ENCODE measurements at places on chromosomes 6 and 20.

DNA sequence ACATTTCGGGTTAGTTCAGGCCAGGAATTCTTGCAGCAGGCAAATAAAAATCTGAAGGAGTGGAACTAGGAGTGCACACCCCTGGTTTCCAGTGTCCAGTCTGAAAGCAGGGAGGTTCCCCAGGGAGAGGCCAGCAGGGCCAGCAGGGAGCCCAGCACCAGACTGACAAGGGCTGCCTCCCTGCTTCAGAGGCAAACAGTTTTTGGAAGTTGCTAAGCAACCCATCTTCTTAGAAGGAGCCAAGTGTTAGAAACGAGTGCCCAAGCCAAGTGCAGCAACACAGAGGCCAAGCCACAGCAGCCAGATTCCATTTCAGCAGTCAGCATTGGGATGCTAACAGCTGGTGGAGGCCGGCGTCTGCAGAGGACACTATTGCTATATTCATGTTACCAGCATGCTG, 179.1 kb downstream of the SYNDIG1 start:
- no peak for DNase-seq

GRCh38 chr6:129475477-129476247, 234.3 kb downstream of the ARHGAP18 start:
- no peak for DNase-seq

GRCh38 chr20:25198663-25199383, 3.3 kb downstream of the ENTPD6 start:
- DNase-seq = no peak

- no peak for DNase-seq
Observed at GRCh38 chr6:169620171-169621130, 81.4 kb downstream of the WDR27 start.

GRCh38 chr6:47308198-47308517, 1.5 kb downstream of the TNFRSF21 start:
- DNase-seq = no peak

GRCh38 chr6:137543114-137543513, 48.9 kb upstream of the OLIG3 start:
- no peak for DNase-seq

DNA sequence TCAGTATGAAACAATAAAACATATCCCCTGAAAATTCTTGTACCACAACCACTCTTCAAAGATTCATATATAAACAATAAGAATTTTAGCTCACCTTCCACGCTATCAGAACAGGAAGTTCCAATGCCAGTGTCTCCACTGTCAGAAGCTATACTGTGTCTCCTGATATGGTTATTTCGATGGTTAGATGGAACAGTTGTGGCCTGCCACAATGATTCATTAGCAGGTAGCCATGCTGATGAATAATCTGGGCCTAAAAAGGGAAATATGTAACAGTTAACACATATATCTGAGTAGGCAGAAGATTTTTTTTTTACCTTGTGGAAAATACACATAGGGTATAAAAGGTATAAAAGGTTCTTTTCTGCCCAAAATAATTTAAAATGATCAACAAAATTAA, 19.0 kb downstream of the CEP85L start:
- no peak for DNase-seq

- no peak for DNase-seq
Observed at GRCh38 chr6:78810146-78810545, 57.2 kb upstream of the IRAK1BP1 start.

DNA sequence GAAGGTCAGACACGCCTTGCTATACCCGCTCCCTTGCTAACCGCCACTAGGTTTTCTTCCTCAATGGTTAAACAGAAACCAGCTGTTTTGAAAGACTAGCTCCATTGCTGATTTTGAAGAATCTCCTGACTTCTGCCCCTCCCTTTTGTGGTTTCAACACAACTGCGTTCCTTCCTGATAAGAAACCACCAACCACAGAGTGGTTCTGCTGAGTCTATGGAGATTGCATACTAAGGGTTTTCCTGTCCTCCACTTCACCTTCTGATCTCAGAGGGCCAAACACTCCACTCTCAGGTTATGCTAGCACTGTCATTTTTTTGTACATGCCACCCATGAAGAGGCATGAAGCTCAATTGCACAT, 207.9 kb downstream of the MYLK4 start:
- peak; percentile 21 for DNase-seq

GRCh38 chr20:52426856-52427255, 235.3 kb upstream of the ZFP64 start:
- DNase-seq = no peak

DNA sequence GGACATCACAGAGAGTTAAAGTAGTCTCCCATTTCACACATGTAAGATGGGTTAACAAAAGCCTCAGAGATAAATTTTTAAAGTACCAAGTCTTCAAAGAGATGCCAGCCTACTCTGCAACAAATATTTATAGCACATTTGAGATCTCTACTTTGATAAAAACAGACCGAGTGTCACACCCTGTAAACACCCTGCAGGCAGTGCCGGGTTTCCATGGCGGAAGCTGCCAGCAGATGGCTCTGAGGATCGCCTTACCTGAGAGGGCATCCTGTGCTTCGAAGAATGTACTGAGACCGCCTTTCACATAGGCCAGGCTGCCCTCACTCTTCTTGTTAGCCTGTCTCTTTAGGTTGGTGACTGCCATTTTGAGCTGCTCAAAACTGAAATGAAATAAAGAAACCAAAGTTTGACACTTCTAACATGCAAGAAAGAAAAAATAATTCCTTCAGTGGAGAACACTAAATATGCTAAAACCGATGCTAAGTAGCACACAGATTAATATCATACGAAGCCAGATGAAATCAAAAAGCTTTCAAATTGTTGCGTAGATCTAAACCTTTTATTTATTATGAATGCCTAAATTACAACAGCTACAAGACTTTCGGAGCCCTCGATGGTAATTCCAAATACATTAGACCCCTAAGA, 39.3 kb downstream of the HUS1B start:
- DNase-seq = no peak

GRCh38 chr6:163813979-163814493, 399.5 kb downstream of the QKI start:
- no peak for DNase-seq

GRCh38 chr6:130421585-130421984, 55.8 kb downstream of the TMEM200A start:
- DNase-seq = no peak

DNA sequence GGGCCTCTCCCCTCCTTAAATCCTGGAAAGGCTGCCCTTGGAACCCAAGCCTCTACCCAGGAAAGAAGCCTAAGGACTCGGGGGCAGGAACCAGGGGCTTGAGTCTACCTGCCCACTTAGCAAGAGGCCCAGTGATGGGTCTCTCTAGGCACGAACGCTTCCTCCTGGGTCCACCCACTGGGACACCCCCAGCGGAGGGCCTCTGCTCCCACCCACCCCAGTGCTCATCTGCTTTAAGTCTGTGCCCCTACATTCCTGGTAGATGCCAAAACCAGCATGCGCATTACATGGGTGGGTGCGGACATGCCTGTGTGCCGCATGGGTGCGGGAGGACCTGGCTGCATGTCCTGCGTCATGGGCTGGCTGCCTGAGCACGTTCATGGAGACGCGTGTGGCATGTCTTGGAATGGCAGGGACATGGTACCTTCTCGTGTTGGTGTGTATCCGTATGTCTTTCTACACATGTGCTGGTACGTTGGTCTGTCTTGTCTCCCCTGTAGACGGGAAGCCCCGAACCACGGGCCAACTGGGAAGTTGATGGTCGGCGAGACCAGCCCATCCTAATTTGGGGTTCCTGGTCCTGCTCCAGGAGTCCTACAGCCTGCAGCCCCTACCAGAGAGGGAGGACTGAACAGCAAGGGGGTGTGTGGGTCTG, 29.3 kb downstream of the SNPH start:
- no peak for DNase-seq

- no peak for DNase-seq
Observed at GRCh38 chr6:109743739-109744138, 52.6 kb downstream of the FIG4 start.

- DNase-seq = no peak
Observed at GRCh38 chr20:16363506-16364319, 209.5 kb downstream of the KIF16B start.

DNA sequence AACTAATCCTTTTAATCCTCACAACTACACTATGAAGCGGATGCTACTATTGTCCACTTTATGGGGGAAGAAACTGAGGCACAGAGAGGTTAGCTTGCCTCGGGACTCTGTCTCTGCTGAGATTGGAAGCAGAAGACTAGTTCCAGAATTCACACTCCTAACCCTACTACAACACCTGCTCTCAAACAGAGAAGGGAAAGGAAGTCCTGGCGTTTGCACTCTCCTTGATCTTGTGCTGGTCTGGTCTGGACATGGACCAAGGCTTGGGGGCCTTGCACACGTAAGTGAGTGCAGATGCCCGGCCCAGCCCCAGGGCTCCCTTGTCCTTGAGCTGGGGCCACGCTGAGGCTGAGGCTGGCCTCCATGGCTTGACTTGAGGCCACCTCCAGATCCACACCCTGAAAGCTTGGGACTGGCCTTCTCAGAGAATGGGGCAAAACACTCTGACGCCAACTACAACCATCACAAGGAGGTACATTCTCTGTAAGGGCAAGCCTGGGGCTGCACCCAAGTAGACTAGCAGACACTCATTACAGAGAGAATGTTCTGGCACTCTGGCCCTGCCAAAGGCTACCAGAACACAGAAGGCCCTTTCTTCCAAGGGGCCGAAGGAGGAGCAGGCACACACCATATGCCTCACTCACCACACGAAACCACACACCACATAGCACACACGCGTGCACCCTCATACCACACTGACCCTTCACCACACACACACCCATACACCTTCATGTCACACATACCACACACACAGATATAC, 33.3 kb upstream of the EZR start:
- no peak for DNase-seq

DNA sequence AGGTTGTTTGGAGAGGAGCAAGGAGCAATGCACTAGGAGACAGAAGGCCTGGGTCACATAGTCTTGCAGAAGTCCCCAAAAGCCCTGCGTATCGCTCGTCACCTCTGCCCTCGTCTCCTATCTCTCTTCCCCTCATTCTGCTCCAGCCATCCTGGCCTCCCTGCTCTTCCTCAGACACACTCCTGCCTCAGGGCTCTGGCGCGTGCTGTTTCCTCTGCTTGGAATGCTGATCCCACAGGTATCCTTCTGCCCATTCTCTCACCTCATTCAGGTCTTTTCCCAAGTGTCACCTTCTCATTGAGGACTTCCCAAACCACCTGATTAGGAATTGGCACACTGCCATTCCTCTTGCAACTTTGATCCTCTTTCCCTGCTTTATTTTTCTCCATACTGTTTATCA, 9.0 kb upstream of the SLC2A10 start:
- DNase-seq = no peak

DNA sequence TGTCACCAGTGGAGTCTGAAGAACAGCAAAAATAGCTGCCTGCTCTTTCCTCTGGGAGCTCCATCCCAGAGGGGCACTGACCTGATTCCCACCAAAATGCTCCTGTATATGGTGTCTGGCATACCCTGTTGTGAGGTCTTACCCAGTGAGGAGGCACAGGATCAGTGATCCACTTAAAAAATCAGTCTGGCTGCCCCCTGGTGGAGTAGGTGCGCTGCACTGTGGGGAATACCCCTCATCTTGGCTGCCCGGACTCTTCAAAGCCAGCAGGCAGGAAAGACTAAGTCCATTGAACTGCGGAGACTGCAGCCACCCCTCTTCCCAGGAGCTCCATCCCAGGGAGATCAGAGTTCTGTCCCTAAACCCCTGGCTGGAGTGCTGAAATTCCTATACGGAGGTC, 230.9 kb upstream of the HTR1E start:
- no peak for DNase-seq

DNA sequence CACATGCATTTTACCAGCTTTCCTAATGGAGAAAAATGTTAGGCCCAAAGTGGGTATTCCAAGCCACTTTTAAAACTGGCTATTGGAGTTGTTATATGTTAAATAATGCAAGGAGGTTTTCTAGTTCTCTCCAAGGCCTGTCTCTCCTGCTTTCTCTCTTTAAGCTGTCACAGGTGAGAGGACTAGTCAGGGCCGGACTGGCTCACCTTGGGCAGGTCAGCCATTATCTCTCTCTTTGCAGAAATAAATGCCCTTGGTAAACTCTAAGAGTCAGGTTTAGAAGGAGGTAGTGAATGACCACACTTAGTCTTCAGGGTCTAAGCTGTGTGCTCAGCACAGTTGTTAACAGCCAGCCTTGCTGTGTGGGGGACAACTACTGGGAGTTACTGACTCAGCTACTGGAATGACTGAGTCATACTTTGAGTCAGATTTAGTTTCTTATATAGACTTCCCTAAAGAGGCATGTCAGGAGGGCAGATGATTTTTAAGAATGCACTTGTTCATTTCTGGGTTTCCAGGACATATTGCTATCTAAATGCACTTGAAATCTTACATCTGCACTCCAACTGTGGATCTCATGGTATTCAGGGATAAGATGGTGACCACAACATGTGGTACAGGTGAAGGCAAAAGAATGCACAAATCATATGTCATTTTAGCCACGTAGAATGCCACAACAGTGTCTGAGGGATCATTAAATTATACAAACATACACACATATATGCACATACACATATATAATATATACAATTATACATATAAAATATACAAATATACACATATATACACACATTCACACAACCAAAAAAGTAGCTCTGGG, 719.4 kb downstream of the EPM2A start:
- peak; percentile 27 for DNase-seq

DNA sequence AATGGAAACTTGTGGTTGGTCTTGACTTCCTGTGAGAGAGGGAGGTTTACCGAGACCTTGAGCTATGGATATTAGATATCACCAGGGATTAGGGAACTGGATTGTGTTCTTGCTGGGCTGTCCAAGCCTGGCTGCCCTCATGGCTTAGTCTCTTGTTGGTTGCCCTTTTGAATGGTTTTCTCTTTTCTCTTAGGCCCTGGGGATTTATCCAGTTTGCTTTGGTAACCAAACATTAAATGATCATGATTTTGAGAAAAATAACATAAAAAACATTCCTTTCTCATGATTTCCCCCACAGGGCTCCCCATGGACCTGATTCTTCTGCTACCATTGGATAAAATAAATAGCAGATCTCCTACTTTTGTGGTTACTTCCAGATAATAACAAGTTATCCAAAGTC, 306.4 kb upstream of the RNF217 start:
- no peak for DNase-seq

- DNase-seq = no peak
Observed at GRCh38 chr6:96832780-96833179, 4.5 kb downstream of the GPR63 start.

DNA sequence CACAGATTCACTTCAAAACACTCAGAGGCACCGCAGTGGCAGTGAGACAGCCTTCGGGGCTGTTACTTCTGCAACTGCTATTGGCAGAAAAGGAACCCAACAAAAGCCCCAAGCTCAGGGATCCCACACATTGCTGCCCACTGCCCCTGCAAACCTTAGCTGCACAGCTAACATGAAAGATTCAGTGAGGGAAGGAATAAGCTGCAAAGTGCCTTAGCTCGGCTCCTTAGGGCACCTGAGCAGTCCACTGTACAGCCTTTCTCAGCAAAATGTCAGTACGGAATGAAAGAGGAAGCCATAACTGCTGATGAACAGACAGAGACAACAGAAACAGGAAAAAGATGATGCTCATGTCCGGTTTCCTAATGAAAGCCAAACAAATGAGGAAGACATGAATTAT, 179.7 kb upstream of the SHLD1 start:
- no peak for DNase-seq
